ENCODE measurements at places on chromosomes 1 and 21.

GRCh38 chr1:44240802-44241671, 27.8 kb downstream of the DMAP1 start:
- no peak for DNase-seq

DNA sequence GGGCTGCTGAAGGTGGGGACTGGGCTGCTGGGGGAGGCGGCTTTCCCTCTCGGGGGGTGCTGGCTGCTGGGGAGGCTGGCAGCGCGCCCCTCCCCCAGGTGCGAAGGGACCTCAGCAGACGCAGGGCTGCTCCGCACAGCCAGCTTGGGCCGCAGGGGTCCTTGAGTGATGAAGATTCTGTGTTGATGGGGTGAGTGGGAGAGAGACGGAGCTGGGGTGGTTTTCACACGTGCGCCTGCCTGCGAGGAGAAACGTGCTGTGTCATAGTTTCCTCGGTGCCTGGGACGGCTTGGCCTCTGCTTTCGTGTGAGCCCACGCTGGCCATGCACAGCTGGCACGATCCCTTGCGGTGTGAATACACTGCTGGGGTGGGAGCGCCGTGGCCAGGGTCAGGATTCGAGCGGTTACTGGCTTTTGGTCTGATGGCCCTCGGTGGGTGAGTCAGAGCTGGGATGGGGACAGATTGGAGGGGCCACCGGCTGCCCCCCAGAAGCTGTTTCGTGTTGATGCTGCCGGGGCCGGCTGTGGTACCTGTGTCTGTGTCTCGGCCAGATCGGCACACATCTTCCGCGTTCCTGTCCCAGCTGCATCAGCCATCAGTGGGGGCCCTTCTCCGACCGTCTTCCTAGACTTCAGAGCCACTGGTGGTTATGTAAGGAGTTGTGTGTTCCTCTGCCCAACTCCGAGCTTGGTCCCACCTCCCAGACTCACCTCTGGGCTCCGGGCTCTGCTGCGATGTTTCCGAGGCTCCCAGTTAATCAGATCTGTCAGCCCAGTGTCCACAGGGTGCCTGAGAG, 24.9 kb downstream of the PRKCZ start:
- no peak for DNase-seq

GRCh38 chr1:243411472-243411871, 155.6 kb downstream of the SDCCAG8 start:
- no peak for DNase-seq

GRCh38 chr1:28087614-28088167, 719 bp downstream of the EYA3 start:
- DNase-seq, result no peak

- no peak for DNase-seq
Measured at GRCh38 chr1:48439380-48439779, 32.6 kb downstream of the SPATA6 start.

GRCh38 chr1:112673592-112674439, 643 bp upstream of the MOV10 start:
- no peak for DNase-seq

DNA sequence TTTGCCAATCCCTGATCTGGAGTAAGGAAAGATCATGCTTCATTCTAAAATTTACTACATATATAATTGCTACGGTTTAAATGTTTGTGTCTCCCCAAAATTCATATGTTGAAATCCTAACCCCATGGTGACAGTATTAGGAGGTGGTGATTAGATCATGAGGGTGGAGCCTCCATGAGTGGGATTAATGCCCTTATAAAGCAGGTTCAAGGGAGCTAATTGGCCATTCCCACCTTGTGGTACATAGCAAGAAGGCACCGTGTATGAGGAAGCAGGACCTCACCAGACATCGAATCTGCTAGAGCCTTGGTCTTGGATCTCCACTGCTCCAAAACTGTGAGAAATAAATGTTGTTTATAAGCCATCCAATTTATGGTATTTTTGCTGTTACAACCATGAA, 55.5 kb downstream of the GADD45A start:
- DNase-seq, result no peak

DNA sequence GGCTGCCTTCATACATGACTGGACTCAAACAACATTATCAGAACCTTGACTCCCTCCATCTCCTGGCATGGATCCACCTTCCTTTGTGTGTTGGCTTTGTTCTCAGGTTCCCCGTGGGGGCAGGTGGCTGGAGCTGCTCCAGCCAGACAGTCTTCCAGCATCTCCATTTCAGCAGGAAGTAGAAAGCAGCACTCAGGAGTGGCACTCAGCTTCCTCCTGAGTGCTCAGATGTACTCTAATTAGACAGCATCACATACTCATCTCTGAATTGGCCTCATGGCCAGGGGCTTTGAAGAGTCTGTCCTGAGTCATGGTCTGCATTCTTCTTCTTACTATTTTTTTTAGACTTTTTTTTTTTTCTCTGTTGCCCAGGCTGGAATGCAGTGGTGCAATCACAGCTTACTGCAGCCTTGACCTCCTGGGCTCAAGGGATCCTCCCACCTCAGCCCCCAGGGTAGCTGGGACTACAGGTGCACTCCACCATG, 27.9 kb downstream of the OVAAL start:
- DNase-seq, result no peak

GRCh38 chr1:39915499-39916129, 13.9 kb upstream of the MYCL start:
- DNase-seq, result no peak

GRCh38 chr1:111347026-111347425, 56.4 kb downstream of the CHIA start:
- DNase-seq, result no peak

DNA sequence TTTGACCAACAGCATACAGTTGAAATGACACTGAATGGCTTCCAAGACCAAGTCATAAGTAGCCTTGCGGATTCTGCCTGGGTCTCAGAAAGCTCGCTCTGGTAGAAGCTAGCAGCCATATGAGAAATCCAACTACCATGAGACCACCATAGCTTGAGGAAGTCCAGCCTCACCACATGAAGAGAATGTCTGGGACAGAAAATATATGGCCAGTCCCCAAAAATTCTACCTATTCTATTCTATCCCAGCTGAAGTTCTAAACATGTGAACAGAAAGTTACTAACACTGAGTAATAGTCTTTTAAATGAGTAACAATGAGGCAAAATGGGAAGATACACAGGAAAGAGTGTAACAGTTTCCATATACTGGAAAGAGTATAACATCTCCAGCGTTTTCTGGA, 9.0 kb downstream of the FMO5 start:
- DNase-seq, result no peak

GRCh38 chr1:220705782-220706181, 15.6 kb downstream of the C1orf115 start:
- no peak for DNase-seq

GRCh38 chr1:157360023-157360390, 192.3 kb downstream of the FCRL5 start:
- DNase-seq, result no peak

- no peak for DNase-seq
Measured at GRCh38 chr1:204192589-204193352, 3.5 kb downstream of the KISS1 start.

DNA sequence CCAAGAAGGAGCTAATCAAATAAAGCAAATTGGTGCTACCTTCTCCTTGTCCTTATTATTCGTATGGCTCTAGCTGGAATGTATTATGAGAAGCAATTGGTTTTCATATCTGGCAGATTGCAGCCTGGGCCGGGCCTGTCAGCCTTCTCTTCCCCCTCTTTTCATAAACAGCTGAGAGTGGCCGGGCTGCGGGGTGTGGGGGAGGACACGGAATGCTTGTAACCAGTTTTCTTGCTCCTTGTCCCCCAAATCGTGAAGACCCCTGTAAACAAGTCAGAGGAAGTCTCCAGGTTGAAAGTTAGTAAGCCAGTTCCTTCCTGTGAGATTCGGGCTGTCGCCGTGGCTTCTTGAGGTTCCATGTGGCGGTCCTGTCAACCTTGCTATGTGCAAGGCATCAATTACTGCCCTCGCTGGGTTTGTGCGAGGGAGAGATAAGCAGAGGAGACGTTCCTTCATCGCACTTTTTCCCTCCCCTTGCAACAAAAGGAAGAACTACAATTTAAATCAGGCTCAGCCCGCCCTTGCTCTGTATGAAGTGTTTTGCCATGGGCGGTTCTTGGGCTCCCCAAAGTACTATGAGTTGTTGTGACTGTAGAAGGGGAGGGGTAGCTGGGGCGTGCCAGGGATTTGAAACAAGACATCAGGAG, 450.7 kb downstream of the CAMTA1 start:
- DNase-seq, result no peak

GRCh38 chr1:41864471-41865040, 54.2 kb downstream of the HIVEP3 start:
- no peak for DNase-seq

- DNase-seq, result no peak
Measured at GRCh38 chr1:241870336-241870735, 22.3 kb downstream of the EXO1 start.

DNA sequence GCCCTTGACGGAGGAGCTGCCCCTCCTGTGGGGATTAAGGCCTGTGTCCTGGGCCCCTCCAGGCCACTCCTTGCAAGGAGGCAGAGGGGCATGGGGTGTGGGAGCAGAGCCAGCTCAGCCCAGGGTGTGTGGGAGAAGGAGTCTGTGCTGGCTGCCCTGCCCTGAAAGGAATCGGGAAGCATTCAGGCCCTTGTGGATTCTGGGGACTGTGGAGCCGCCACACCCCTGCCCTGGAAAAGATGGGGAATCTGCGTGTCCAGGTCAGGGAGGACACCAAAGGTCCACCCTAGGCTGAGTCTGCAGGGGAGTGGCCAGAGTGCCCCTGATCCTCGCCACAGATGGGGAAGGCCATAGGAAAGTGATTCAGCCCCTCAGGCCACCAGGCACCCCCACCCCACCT, 16.5 kb upstream of the PRDM16 start:
- no peak for DNase-seq

Data from GM13977 (cell line).